A549 (cell line): ENCODE measurements at places on chromosomes 7 and 10. TPM values are rescaled to one million over a fixed set of nuclear protein-coding genes. Genes with fewer than 3 reads are reported as not detected.
A peak's percentile ranks its signal among the peaks of the same experiment; 100 is the strongest.

GRB10 gene
- 34.7 to 37.6 TPM (median 37.0 TPM) in 3 replicates for polyA plus RNA-seq

CCDC172 gene
- not detected in 3 replicates for polyA plus RNA-seq

- DNase-seq, result no peak
Observed at GRCh38 chr10:111249925-111250324, 173.1 kb downstream of the ADRA2A start.

DNA sequence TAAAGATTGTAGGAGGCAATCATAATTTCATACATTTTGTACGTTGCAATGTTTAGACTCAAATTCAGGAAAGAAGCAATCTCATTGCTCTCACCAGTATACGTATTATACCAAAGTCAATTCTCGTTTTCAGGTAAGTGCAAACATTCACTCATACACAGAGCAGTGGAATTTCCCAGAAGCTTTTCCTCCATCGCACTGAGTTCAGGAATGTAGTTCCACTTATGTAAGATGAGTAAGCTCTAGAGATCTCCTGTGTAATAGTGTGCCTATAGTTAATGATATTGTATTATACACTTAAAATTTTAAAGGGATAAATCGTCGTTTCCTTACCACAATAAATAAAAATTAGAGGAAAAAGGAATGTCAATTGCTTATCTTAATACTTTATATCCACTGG is 470.8 kb upstream of the KCND2 start:
- no peak for DNase-seq

GRCh38 chr10:71696628-71697326 is 22.8 kb downstream of the C10orf105 start:
- DNase-seq, result peak; percentile 76

GRCh38 chr7:18384491-18385143 is 110.9 kb upstream of the HDAC9 start:
- no peak for DNase-seq

DNA sequence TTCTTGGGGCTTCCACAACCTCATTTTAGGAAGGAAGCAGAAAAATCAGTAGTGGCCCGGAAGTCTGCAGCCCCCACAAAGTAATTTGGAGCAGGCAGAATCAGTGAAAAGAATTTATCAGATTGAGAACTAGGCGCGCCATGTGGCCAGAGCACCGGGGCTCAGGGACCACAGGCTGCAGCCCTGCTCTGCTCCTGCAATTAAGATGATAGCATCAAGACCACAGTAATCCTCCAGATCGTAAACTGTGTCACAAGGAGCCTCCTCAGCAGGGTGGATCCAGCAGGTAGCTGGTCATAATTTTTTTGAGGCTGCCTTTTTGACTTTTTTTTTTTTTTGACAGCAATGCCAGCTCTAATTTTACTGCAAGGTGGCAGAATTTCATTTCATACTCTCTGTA is 209.0 kb upstream of the ZMIZ1 start:
- DNase-seq, result no peak

GRCh38 chr10:51659344-51659743 is 40.1 kb downstream of the CSTF2T start:
- DNase-seq, result no peak

- DNase-seq, result no peak
Observed at GRCh38 chr7:117937049-117937752, 64.0 kb upstream of the CTTNBP2 start.

GRCh38 chr7:150668472-150668911 is 17.0 kb upstream of the GIMAP2 start:
- no peak for DNase-seq

DNA sequence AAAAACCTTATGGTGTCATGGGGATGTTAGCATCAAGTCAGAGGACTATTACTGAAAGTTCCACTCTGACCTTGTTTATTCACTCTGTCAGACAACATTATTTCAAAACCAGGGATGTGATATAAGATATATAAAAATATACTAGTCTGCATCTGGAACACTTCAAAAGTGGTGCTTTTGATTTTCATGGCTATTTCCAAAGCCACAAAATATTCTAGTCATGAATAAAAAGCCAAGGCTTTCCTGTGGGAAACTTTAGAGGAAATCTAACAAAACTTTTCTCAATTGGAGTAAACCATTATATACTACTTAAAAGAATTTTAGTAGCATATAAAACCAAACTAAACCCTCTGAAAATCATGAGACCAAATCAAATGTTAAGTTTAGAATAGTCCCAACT is 205.2 kb downstream of the TMEM26 start:
- no peak for DNase-seq
